ENCODE measurements at places on chromosomes 3 and 15.

DNA sequence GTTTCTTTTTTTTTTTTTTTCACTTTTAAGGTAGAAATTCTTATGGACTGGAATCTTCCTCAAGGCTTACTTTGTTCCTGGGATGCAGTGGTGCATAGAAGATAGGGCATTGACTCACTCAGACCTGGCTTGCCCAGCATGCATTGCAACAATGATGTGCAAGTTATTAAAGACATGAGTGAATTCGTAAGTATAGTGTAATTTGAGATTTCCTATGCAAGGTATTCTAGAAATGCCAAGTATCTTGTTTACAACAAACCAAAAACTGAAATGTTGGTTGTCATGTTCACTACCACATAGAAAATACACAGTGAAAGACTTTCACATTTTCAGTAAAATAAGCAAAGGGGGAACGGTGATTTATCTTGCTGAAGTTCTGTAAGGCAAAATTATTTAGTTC, 56.5 kb upstream of the FNDC3B start:
- DNase-seq: no peak

GRCh38 chr3:168096210-168096652, 507 bp upstream of the GOLIM4 start:
- DNase-seq: peak; percentile 6

DNA sequence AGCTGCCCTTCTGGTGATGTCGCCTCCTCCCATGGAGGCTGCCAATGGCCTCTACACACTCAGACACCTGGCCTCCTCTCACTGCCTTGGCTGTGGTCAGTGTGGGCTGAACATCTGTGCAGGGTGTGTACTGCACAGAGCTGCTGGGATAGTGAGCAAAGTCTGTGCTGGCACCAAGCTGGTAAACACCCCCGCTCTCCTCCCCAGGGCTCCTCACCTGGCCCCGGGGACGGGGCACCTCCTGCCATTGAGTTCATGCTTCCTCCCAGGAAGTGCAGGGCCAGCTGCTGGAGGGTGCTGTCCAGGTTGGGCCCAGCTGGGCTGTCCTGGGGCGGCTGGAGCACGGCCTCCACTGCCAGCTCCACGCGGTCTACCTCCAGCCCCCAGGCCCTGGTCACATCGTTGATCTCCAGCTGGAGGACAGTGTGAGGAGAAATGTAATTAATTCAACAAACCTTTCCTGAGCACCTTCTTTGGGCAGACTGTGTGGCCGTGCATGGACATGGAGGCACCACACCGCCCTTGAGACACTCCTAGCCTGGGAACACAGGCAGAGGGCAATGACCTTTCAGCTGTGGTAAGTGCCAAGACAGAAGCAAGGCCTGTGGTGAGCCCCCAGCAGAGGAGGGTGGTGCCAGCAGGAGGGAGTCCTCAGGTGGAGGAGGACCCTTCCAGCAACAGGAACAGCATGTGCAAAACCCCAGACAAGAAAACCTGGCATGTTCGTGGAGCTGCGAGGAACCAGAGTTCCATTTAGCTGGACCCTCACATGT, 6.8 kb downstream of the STOML1 start:
- no peak for DNase-seq

DNA sequence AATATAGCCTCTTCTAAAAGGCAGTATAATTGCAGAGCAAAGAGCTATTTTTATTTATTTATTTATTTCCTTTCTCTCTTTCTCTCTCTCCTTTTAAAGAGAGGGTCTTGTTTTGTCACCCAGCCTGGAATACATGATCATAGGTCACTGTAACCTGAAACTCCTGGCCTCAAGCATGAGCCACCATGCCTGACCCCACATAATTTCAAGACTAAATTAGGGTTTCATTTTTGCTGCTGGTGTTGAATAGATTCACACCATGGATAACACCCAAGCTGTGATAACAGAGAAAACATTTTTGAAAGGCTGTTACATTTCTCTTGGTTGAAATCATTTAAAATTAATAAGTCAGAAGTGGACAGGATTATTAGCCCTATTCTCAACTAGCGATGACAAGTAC, 131.6 kb downstream of the LEKR1 start:
- DNase-seq: no peak

DNA sequence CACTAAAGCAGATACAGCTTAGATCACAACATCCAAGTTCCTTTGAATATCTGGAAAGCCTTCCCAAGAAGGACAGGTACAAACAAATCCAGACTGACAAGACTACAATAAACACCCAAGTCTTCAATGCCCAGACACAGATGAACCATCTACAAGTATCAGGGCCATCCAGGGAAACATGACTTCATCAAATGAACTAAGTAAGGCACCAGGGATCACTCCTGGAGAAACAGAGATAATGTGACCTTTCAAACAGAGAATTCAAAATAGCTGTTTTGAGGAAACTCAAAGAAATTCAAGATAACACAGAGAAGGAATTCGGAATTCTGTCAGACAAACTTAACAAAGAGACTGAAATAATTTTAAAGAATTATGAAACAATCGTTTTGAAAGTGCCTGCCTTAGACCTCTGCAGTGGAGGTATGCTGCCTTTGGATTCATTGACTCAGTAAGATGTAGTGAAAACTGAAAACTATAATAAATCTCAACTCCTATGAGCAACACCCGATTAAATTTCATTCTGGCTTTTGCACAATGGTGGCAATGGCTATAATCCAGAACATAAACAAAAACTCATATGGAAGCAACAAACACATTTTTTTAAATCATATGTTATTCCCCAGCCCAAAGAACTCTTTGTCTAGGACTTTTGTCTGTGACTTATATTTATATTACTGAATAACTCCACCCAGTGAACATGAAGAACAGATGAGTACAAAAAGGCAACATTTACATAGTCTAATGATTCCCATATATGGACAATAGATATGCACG, 12.6 kb upstream of the COL8A1 start:
- DNase-seq: no peak

- DNase-seq: no peak
These were observed 85.4 kb downstream of the IGSF11 start for GRCh38 chr3:118949113-118949760.

- DNase-seq: no peak
These were observed 8.3 kb downstream of the POLG start for GRCh38 chr15:89326316-89326715.

DNA sequence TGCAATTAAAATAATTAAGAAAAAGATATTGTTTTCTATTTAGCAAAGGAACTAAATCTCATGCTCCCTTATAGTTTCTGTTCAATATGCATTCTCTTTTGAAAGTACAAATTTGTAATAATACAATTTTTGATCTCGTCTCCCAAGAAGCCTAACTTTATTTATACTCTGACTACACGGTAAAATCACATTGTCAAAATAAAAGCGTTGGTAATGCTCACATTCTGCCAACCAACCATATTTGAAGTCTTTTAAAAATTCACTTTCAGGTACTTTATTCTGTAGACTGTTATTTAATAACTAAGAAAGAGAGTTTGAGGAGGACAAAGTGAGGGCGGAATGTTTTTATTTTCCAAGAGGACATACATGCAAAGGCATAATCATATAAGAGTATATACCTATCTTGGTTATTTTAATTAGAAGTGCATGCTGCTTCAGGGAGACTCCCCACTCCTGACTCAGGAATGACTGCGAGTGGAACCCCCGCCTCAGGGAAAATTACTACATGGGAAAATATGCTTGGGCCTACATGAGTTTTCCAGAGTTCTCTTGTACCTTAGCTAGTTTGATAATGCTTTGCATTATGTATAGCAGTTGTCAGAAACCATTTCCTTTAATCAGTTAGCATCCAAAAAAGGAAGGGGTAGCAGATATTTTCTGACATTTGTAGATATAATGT, 19.3 kb downstream of the MBNL1 start:
- no peak for DNase-seq

DNA sequence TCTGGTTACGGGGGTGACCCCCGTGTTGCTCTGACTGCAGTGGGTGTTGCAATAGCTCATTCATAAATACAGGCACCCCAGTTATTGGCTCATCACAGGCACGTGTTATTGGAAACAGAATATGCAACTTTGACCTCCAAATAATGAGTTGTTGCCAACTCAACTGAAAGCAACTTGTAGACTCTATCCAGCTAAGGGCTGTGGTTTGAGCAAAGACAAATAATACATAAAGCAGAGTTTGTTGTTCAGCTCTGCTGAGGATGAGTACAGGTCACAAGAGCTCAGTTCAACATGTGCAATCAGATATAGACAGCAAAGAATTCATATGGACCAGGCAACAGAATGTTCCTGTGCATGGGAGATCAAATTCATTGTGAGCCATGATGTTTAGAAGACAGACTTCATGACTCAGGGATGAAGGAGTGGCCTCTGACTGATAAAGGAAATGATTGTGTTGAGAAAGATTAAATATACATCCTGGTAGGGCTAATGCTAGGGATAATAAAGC, 87.6 kb upstream of the LRIG1 start:
- DNase-seq: no peak

- no peak for DNase-seq
These were observed 20.9 kb downstream of the SMAD6 start for GRCh38 chr15:66722757-66723540.

DNA sequence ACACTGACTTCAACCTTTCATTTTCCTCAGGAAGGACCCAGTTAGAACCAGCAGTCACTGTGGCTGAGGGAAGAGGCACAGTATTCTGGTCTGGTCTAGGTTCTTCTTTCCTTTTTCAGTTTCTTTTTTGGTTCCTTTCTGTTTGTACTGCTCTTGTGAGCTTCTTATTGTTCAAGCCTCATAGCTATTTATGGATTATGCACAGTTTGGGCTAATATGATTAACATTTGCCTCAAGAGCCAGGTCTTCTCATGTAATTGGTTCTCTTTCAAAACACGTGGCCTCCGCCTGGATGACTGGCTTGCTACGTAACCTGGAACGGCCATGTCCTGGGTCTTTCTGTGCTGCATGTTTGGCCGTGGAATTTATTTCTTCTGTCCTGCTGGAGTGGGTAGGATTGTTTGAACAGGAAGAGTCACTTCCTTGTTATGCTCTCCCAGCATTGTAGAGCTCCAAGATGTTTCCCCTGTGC, 43.3 kb downstream of the RBMS3 start:
- DNase-seq: no peak

- no peak for DNase-seq
These were observed 18.4 kb upstream of the MITF start for GRCh38 chr3:69720824-69721223.

- DNase-seq: no peak
These were observed 12.4 kb downstream of the ANO10 start for GRCh38 chr3:43609406-43609805.

- no peak for DNase-seq
These were observed 38.8 kb downstream of the PIGB start for GRCh38 chr15:55357774-55358173.

DNA sequence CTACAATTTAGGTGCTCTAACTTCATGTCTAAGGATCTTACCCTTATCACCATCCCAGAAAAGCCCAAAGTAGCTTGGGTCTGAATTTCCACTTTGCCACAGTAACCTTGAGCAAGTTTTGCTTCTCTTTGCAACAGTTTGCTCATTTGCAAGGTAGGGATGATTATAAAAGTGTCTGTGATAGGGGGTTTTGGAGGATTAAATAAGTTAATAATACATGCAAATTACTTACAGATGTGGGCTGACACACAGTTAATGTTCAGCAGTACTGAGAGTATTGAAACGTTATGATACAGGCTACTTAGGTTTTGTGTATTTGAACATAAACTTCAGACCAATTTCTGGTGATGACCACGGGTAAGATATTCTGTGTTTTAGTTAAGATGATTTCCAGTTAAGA, 444.7 kb upstream of the TPRG1 start:
- DNase-seq: no peak

- peak; percentile 11 for DNase-seq
These were observed 132.7 kb upstream of the TPRG1 start for GRCh38 chr3:189038773-189039745.

DNA sequence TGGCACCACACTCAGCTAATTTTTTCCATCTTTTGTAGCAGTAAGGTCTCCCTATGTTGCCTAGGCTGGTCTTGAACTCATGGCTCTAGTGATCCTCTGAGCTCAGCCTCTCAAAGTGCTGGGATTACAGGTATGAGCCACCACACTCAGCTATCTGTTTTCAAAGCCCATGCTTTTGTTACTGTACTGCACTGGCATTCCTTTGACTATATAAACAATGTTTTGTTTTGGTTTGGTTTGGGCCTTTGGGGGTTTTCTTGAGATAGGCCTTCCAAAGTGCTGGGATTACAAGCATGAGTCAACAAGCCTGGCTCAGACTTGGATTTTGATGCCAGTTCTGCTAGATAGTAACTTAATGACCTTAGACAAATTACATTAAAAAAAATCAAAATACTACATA, 89.7 kb upstream of the GK5 start:
- no peak for DNase-seq

DNA sequence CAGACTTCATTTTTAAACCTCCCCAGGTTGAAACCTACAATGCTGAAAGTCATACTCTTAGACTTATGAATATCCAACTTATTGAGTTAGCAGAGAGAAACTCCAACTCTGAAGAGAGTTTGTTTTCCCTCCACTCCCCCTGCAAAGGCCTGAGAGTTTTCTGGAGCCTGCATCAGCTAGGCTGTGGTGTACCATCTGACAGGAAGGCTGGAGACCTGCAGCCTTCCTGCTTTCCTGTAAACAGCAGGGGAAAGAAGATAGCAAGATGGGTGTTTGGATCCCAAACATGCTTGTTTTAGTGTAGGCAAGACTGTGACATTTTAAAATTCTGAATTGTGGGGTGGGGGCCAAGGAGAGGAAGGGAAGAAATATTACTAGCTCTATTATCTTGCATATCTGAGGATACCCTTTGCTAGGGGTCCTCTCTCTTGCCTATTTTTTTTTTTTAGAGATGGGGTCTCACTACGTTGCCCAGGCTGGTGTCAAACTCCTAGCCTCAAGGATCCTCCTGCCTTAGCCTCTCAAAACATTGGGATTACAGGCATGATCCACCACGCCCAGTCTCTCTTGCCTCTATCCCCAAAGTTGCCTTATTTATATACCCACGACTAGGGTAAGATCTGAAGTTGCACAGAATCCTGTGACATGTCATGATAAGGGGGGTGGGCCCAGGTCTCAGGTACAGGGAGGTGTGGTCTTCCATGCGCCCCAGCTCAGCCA, 51.0 kb upstream of the USP3 start:
- no peak for DNase-seq

DNA sequence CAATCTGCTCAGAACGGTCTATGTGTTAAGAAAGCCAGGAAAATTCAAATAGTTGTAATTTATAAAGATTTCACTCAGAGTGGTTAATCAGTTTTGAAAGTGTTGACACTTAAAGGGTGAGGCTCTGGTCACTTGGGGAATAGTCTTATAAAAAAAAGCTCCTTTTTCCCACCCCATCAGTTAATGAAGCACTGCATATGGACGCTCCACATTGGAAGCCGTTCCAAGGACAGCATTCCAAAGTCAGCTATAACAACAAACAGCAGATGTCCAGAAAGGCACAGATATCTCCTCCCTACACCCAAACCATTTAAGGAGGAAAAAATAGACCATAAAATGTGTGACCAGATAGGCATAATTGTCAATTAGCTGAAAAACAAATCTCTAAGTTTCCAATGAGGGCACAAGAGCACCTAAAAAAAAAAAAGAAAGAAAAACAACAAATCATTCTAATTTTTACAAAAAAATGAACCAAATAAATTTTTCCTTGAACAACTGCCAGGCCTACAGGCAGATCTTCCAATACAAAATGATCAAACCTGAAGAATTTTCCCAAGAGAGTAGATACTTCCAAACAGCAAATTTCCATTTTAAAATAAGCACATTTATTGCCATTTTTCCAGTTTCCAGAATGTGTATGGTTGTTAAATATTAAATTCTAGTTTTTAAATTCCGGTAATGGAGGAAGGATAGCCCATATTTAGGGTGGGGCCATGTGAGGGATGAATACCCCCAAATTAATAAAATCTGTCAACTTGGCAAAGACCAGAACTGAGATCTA, 198.3 kb downstream of the ERC2 start:
- DNase-seq: no peak

Data from stimulated activated CD8-positive, alpha-beta memory T cell treated with anti-CD3 and anti-CD28 coated beads, Interleukin-15, amount 100 ng/mL, for 48 hours (primary cell).